ENCODE measurements at places on chromosomes 5 and 9.
A peak's percentile ranks its signal among the peaks of the same experiment; 100 is the strongest.

DNA sequence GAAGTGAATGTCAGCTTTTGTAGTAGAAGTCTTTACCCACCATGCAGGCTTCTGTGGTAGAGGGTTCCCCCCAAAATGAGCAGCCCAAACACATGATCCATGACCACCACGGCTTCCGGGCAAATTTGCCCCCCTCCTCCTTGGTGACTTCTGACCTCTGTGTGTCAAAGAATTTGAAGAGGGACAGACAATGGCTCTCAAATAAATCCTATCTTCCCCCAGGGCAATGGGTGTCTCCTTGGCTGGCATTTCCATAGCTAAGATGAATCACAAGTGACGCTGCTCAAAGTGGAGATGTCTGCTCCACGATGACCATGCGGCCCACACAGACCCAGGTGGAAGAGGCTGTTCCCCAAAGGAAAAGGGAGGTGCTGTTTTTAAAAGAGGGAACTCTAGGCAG lies 30.2 kb upstream of the BOD1 start:
- DNase-seq: no peak

- DNase-seq: no peak
Observed at GRCh38 chr5:54539001-54539400, 21.4 kb downstream of the SNX18 start.

DNA sequence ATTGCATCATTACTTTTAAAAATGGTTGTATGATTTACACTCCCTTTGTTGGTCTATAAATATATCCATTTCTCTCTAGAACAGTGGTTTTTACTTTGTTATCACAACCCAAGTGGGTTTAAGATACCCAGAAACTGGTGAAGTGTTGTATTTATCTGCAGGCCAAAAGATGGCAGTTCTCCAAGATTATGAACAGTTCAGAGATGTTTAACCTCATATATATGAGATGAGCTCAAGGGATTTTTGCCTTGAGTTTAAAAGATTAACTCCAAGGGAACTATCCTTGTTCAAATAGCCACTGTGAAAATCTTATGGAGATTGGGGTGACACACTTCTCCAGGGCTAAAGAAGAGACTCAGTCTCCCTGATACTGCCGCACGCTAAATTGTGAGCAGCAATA lies 572.6 kb downstream of the TLE4 start:
- DNase-seq: no peak

DNA sequence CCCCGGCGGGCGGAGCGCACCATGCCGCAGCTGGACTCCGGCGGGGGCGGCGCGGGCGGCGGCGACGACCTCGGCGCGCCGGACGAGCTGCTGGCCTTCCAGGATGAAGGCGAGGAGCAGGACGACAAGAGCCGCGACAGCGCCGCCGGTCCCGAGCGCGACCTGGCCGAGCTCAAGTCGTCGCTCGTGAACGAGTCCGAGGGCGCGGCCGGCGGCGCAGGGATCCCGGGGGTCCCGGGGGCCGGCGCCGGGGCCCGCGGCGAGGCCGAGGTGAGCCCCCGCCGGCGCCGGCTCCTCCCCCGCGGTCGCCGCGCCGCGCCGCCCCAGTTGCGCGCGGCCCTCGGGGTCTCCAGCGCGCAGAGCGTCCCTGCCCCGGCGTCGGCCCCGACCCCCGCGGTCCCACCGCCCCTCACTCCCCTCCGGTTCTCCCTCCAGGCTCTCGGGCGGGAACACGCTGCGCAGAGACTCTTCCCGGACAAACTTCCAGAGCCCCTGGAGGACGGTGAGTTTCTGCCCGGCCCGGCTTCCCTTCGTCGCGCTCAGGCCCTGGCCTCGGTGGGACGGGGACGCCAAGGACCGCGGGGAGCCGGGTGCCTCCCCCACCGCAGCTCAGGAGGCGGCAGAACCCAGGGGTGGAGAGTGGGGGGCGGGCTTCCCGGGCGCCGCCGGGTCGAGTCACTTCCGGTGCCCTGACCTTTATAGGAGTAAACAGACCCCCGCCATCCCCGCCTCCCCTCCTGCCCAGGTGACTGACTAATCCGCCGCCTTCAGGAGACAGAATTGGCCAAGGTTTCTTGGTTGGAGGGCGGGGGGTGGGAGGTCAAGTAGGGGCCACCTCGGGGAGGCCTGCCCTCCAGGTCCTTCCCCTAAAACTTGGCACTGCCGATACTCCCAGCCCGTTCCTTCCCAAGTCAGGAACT lies 665 bp downstream of the TCF7 start:
- DNase-seq: no peak

DNA sequence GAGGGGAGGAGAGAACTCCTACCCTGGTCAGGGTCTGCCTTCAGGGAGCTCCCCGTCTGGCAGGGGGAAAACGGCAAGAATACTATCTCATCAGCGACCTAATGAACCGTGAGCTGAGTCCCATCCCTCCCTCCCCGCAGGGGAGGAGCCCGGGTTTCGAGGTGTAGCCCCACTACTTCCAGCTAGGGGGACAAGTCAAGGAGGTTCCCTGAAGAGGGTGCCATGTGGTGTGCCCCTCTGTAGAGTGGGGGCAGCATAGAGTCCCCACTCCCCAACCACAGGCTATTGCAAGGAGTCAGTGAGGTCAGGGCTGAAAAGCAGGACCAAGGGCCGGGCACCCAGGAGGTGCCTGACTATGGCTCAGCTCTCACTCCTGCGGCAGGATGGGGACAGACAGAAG lies 50.9 kb upstream of the RXRA start:
- no peak for DNase-seq

- DNase-seq: no peak
Observed at GRCh38 chr5:23864786-23865185, 357.4 kb downstream of the PRDM9 start.

DNA sequence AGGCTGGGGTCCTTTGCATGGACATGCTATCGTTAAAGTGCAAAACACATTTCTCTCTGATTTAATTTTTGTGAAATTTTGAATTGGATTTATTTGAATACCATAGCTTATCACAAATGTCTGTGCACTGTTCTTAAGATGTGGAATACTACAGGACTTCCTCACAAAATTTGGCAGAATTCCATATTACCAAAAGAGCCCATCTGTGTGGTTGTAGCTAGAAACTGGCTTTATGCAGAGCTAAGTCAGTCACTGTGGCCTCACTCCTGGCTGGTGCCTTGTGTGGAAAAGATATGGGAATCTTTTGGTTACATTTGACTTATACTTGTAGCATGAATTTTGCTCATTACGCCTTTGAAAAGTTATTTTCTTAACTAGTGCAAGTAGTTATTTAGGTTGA lies 35.5 kb downstream of the ACO1 start:
- DNase-seq: no peak

- DNase-seq: peak; percentile 10
Observed at GRCh38 chr9:119955276-119955675, 586.0 kb upstream of the BRINP1 start.

GRCh38 chr5:172274951-172275753 lies 8.4 kb downstream of the UBTD2 start:
- DNase-seq: no peak

DNA sequence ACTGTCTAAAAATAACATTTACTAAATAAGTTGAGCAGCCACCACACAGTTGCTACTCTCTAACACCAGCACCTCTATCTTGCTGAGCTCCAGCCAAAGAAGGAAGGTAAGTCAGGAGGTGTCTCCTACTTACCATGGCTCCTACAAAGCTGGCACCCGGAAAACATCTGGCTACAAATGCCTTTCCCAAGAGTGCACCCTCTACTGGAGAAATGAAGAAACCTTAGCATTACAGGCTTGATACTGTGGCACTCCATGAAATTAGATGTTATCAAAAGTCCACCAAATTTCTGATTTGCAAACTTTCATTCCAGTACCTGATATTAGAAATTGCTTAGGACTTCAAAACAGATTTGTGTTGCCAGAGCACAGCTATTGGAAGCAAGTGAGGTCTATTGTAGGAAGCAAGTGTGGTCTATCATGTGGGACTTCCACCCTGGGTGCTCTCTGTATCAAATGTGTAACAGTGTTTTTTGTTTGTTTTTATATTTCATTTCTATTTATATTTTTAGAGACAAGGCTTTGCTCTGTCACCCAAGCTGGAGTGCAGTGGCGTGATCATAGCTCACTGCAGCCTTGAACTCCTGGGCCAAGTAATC lies 25.7 kb upstream of the RFK start:
- DNase-seq: peak; percentile 28

- DNase-seq: no peak
Observed at GRCh38 chr9:18606846-18607245, 132.9 kb downstream of the ADAMTSL1 start.

DNA sequence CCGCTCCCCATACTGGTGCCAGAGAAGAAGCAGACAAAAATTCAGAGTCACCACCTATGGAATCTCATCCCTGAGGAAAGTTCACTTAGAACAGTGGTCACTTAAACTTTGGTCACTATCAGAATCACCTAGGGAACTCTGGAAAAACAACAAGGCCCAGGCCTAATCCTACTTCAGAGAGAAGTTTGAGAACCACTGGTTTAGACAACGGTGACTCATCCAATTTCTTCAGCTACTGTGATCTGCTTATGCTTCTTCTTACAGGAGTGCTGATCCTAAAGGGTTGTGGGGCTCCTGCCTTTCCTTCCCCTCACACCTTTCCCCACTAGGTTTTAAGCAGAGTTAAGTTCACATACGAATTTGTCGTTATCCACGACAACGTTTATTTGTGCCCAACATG lies 194.7 kb upstream of the KLF4 start:
- peak; percentile 13 for DNase-seq

GRCh38 chr5:1751026-1751863 lies 48.4 kb downstream of the MRPL36 start:
- no peak for DNase-seq

GRCh38 chr5:148912714-148913398 lies 86.4 kb downstream of the ADRB2 start:
- DNase-seq: peak; percentile 99

GRCh38 chr9:134421888-134422287 lies 95.6 kb downstream of the RXRA start:
- no peak for DNase-seq

GRCh38 chr5:57452885-57453284 lies 29.7 kb downstream of the ACTBL2 start:
- no peak for DNase-seq

- no peak for DNase-seq
Observed at GRCh38 chr9:134826336-134827285, 54.0 kb upstream of the FCN2 start.

- no peak for DNase-seq
Observed at GRCh38 chr9:71814226-71814625, 45.9 kb upstream of the CEMIP2 start.

GRCh38 chr9:27125936-27126335 lies 16.9 kb downstream of the TEK start:
- no peak for DNase-seq

DNA sequence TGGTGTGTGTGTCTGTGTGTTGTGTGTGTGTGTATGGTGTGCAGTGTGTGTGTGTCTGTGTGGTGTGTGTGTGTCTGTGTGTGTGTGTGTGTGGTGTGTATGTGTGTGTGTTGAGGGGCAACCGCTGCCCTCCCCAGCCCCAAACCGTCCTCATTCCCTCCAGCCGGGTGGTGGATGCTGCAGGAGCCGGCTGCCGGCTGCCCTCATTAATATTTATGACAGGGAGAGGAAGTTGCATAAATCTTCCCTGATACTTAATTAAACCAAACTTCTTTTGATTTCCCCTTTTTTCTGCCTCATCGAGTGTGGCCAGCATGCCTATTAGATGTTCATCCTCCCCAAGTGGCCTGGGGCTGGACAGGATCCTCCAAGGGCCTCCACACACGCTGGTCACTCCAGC lies 121.4 kb upstream of the MVB12B start:
- DNase-seq: no peak

- DNase-seq: no peak
Observed at GRCh38 chr5:140549237-140550144, 2.0 kb downstream of the EIF4EBP3 start.

DNA sequence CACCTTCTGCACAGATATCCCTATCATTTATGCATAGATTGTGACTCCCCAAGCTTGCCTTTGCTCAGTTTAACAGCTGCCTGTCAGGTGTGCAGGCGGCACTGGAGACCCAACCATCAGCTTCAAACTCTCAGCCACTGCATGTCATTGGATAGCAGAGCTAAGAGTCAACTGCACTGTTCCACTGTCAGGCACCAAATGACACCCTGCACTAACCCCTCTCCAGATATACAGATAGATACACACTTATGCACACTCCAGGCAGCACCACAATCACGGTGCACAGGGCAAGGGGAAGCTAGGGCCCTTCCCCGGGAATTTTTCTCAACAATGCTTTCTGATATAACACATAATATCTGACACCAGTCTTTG lies 142.3 kb downstream of the BNC2 start:
- no peak for DNase-seq

- no peak for DNase-seq
Observed at GRCh38 chr5:14138608-14139540, 4.3 kb upstream of the TRIO start.

DNA sequence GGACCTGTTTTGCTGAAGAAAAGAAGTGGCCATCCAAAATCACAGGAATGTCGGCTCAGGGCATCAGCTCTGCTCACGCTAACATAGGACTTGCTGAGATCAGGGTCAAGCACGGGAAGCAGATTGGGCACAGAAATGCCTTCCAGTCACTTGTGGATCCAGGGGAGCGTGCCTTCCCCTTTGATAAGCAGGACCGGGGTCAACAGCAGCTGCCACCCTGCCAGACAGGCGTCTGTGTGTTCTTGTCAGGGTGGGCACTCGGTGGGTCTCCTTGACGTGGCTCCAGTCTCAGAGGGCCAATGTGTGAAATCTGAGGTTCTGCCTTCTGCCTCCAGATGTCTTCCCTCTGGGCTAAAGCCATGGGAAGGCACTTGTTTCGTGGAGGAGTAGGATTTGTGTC lies 313.7 kb upstream of the IRX4 start:
- DNase-seq: no peak

DNA sequence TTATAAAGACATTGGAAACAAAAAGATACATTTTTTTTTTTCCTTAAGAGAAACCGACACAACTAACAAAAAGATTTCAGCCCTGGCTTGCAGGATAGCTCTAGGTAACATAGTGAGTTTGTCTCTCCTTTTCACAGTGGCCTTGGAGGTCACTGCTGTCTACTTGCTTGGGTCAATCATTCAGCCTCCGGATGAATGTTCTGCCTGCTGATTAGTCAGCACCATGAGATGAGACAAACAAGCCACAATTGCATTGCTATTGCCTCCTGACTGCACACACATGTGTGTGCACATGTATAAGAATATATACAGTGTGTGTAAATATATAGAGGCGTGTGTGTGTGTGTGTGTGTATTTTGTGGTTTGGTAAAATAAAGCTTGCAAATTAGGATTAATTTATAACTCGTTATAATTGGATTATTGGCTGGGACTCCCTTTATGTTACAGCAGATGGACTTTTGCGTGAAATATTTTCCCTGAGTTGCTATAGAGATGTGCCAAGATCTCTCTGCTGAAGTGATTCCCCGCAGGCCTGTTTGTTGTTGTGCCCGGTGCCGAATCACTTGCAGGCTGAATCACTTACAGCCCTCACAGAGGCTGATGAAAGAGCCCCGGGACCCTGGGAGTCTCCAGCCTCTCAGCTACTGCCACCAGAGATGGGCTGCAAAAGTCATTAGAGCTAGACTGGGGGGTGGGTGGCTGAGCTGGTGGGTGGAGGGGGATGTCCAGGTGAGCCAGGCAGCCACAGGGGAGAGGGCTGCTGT lies 161.2 kb downstream of the FGF18 start:
- no peak for DNase-seq

Data from HFFc6 (cell line).